ENCODE measurements at places on chromosomes 5 and 9.

GRCh38 chr5:154138701-154139100 lies 51.8 kb upstream of the GALNT10 start:
- no peak for DNase-seq

GRCh38 chr5:40736103-40736875 lies 19.5 kb downstream of the TTC33 start:
- DNase-seq, result peak; percentile 52

DNA sequence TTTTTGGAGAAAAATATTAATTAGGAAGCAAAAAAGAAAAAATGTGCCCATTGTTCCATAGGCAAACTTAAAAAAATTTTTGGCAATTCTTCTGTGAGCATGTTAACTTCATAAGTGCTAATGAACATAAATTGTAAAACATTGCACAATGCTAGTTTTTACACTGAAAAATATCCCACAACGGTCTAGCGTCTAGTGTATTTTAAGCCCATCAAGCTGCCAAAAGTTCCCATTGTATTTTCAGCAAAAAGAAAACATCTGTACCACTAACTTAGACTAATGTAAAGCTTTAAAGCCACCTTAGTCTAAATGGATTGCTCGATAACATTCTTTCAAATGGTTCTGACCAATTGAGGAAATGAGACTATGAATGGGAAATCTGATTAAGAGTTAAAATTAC lies 2.8 kb downstream of the NR6A1 start:
- DNase-seq, result no peak

GRCh38 chr5:133051061-133051541 lies 712 bp upstream of the HSPA4 start:
- DNase-seq, result peak; percentile 40

DNA sequence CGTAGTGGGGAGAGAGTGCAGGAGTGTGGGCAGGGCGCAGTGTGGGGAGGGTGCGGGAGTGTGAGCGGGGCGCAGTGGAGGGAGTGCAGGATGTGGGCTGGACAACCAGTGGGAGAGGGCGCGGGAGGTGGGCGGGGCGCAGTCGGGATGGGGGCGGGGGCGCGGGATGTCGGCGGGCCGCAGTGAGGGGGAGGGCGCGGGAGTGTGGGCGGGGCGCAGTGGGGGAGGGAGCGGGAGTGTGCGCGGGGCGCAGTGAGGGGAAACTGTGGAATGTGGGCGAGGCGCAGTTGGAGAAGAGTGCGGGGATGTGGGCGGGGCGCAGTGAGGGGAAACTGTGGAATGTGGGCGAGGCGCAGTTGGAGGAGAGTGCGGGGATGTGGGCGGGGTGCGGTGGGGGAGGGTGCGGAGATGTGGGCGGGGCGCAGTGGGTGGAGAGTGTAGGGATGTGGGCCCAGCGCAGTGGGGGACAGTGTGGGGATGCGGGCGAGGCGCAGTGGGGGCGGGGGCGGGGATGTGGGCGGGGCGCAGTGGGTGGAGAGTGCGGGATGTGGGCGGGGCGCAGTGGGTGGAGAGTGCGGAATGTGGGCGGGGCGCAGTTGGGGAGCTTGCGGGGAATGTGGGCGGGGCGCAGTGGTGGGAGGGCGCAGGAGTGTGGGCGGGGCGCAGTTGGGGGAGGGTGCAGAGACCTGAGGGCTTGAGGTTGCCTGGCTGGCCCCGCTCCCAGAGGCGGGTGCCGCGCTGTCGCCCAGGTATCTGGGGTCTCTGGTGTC lies at the start of gene NXNL2:
TSS of gene NXNL2 (plus strand) at position 723 of the 770 bp plus-strand sequence. CDS start 257 bp downstream, outside the sequence.
- DNase-seq, result peak; percentile 87

- no peak for DNase-seq
Observed at GRCh38 chr5:4411664-4412063, 728.5 kb upstream of the ADAMTS16 start.

- no peak for DNase-seq
Observed at GRCh38 chr9:137829260-137829996, 48.2 kb upstream of the CACNA1B start.

- no peak for DNase-seq
Observed at GRCh38 chr9:93184432-93185265, 710 bp downstream of the WNK2 start.

DNA sequence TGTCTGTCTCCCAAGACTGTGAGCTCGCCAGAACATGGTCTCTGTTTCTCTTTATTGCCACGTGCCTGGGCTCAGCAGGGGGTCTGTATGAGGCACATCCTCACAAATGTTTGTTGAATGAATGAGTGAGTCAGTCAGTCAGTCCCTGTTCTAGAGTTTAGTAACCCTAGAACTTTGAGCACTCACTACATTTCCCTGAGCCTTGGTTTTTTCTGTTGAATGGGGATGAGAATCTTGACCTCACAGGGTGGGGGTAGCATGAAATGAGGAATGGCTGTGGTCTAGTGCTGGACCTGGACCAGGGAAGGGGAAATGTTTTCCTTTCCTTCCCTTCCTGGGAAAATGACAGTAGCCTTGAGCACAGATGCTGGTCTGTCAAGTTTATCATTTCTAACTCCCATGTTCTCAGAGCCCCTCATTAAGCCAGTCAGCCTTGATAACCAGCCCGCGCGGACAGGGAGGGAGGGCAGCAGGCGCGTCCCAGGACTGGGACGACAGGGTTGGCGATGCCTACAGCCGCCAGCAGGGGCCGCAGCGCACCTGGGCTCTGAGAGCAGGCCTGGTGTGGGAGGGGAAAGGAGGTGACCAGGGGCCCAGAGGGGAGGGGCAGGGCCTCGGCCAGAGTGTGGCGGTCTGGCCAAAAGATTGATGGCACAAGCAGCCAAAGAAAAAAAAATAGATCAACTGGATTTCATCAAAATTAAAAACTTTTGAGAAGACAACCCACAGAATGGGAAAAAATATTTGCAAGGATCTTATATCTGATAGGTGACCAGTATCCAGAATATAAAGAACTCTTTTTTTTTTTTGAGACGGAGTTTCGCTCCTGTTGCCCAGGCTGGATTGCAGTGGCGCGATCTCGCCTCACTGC lies 24.1 kb upstream of the WNK2 start:
- DNase-seq, result peak; percentile 73

GRCh38 chr5:175686396-175686795 lies 28.5 kb downstream of the HRH2 start:
- DNase-seq, result no peak

GRCh38 chr5:9067154-9067553 lies 478.7 kb downstream of the SEMA5A start:
- DNase-seq, result no peak

DNA sequence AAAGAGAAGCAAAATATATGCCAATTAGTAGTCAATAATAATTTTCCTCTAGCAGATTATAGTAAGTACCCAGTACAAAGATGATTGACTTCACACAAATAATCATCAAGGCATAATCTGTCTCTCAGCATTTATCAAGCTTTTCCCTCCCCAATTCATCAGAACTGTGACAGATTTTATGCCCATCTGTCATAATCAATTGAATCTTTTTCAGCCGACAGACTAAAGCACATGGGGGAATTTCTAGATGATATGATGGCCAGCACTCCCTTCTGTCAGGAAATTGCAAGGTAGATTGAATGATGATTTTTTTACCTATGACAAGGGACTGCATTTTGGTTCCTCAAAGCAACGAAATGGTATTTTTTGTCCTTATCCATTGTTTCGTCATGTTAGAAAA lies 227.1 kb upstream of the CYLC2 start:
- no peak for DNase-seq

GRCh38 chr9:25994605-25995004 lies 316.4 kb upstream of the TUSC1 start:
- no peak for DNase-seq

DNA sequence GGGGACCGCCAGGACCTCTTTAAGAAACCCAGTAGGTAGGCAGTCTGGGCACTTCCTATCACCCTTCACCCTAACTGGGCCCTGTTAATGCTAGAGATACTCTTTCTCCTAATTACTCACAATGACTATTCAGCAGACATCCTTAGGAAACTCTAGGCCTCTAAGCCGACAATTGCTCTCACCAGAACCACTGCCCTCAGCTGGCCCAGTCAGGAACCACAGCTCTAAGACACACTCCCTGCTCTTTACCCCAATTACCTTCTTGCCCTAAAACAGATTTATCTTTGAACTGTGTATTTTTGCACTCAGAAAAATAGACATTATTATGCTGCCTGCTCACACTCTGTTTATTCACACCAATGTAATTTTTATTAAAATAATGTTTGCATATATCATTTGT lies 432.6 kb upstream of the SLC30A5 start:
- peak; percentile 7 for DNase-seq

DNA sequence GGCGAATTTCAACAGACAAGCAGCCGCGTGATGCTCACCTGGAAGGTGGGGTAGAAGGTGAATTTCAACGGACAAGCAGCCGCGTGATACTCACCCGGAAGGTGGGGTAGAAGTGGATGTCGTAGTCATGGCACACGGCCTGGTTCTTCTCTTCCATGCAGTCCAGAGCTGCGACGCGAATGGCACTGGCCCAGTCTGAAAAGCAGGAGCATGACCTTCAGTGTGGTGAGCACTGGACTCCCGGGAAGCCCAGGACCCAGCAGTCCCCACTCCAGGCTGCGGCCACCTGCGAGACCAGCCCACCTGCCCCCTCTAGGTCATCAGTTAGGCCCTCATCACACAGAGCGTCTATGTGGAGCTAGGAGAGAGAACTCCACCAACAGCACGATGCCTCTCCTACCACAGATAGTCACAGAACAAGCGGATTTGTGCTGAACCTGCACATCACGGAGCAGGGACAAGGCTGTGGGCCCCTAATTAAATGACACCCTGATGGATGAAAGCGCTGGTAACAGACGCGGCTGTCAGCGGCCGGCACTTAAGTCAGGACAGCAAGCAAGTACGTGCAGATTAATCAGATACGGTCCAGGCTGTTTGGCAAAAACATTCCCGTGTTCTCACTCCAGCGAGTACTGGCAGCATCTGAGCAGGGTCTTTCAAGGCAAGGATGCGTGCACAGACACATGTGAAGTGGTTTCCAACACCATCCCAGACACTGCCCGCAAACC lies 18.8 kb downstream of the QSOX2 start:
- DNase-seq, result no peak

- no peak for DNase-seq
Observed at GRCh38 chr5:136164226-136164625, 28.7 kb downstream of the SMIM32 start.

Measured in ACHN (cell line).